ENCODE measurements at places on chromosomes 7 and 10.
A peak's percentile ranks its signal among the peaks of the same experiment; 100 is the strongest.

GRCh38 chr7:128035712-128036111 lies 4.5 kb upstream of the LRRC4 start:
- DNase-seq: no peak

DNA sequence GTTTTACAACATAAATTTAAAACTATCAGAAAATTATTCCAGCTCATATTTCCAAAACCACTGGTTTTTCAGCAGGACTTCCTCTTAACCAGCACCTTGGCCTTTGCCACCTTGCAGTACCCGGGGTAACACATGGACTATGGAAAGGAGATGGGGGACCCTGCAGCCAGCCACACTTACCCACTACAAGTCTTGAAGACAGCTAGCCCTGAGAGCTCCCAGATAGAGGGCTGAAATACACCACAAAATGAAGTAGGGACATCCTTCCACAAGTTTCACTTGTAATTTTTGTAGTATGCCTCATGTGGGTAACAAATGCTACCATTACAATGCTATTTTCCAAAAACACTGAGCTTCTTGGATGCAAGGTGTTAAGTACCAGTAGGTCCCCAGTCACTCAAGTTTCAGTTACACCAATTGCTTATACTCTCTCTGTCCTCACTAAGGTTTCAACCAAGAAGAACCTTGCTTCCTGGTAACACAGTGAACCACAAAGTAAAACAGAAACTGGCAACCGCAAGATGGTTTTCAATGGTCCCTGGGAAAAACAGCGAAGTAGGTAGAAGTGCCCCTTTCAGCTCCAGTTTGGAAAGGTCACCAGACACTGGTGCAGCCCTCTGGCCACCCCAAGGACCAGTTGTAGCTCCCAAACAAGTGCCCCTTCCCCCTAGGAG lies 110.9 kb downstream of the SGMS1 start:
- DNase-seq: no peak

DNA sequence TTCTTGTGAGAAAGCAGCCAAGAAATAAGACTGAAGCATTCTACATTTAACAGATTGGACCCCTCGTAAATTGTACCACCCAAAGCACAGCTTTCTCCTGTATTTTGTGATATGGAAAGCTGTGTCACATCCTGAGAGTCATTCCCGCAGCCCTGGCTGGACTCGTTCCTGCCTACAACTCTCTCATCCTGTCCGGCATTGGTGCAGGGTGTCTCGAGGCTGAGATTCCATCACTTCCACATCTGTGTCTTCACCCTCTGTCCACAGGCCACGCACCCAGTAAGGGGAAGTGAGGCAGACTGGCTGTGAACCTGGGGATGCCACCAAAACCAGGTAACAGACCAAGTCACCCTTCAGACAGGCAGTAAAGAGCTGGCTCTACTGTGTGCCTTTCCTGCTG lies 146.2 kb upstream of the KLF6 start:
- no peak for DNase-seq

DNA sequence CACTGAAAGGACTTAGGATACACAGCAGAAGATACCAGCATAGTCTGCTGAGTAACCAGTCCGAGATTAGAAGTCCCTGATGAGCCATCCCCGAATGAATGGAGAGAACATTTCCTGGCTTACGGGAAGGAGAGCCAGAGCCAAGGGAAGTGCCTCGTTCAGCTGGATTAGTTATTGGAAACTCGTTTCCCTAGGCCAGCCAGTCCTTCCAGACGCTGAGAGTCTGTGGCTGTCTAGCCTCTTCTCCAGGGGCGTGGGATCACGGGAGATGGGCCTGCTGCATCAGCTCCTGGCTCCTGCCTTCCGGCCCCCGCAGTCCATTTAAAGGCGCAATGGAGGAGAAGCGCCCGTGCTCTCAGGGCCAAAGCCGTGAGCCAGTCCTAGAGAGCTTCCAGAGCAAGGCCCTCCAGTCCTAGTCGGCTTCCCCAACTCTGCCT lies 712.8 kb downstream of the PARD3 start:
- no peak for DNase-seq

DNA sequence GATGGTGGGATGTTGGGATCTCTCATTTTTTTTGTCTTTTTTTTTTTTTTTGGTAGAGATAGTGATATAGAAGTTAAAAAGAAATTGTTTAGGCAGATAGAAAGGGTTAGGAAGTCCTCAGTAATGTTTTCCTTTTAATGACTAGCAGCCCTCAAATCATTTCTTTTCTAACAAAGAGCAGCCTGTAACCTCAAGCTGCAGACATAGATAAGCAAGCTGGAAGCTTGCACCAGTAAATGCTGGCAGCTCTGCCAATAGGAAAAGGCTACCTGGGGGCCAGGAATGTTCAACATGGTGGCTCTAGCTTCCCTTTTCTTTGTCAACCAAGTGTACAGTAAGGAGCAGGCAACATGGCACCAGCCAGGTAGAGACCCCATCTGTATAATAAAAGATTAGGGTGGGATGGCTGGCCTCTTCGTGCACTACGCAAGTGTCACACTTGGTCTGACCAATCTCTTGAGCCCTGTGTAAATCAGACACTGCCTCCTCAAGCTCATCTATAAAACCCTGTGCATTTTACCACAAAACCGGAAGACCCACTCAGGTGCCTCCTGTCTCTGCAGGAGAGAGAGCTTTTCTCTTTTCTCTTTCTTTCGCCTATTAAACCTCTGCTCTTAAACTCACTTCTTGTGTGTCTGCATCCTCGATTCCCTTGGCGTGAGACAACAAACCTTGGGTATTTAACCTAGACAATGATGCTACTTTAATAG lies 212.9 kb downstream of the SNX10 start:
- no peak for DNase-seq

GRCh38 chr10:29914986-29915785 lies 144.2 kb downstream of the JCAD start:
- no peak for DNase-seq

DNA sequence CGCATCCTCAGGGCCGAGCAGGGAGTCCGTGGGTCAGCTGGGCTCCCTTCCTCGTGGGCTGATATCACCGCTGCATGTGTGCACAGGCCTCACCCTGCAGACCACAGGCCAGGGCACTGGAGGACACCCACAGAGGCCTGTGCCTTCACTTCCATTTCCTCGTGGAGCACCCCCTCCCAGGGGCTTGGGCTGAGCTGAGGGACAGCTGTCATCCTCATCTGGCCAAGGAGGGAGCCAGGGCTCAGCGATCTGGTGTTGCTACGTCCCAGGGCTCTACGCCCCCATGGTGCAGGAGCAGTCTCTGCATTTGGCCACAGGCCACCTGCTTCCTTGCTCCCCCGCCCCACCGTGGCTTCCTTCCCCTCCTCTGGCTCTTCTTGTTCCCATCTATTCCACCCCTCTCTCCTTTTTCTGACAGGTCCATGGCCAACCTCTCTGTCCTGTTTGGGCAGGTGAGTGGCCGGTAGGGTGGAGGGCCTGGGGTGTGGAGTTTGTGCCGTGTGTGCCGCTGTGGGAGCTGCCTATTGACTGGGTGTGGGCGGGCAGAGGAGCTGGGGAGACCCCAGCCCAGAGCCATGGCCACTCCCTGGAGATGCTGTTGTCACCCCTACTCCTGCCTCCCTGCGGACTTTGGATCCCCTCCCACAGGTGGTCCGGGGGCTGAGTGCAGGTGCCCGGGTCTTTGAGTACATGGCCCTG lies 8.3 kb upstream of the ASIC3 start:
- DNase-seq: peak; percentile 58

DNA sequence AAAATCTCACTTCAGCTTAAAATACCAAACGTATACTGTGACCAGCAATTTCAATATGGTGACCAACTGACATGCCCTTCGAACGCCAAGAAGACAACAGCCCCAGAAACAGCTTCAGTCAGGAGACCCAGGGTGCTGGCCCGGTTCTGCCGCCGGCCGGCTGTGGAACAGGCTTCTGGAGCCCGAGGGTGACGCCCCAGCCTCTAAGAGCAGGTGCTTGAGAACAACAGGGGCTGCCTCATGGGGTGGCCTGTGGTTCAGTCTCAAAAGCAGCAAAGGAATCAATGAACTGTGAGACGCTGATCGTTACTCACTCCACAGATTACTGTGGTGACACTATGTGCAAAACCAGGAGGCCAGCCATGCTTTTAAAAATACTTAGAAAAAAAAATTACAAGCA lies 17.3 kb downstream of the GPER1 start:
- DNase-seq: no peak

DNA sequence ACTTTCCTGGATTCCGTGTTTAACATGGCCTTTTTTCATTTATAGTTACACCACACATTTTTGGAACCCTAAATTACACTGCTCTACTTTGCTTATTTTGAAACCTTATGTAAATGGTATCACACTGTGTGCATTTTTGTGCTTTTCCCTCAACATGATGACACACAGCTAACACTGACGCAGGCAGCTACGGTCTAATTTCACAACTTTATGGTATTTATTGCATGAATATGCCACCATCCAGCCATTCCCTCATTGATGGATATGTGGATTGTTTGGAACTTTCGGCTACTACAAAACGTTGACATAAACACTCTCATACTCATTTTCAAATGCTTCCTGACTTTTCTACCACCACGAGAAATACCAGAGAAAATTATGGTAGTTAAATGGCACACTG lies 6.9 kb downstream of the PAPOLB start:
- DNase-seq: no peak

- no peak for DNase-seq
These were observed 236.3 kb downstream of the KLF6 start for GRCh38 chr10:3548702-3549101.

DNA sequence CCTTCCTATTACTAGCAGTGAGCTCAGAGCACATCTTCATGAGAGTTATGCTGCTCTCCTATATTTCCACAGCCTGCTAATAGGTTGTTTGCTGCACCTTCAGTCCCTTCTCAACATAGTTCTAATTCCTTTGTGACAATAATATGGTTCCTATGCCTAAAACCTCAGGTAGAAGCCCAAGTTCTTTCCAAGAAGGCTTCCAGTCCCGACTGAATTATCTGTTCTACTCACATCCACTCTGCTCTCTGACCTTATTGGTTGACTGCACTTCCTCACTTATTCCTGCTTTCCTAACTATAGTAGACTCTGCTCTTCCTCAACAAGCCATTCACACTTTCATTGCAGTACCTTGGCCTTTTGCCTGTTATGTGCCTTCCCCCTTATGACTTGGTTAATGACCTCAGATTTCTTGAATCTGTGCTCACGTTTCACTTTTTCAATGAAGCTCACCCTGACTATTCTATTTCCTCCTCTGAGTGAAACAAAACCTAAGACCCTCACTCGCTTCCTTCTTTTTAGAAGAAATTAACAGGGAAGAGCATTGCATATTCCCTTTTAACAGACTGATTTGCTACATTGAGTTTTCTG lies 132.7 kb downstream of the MDFIC start:
- peak; percentile 51 for DNase-seq

- no peak for DNase-seq
These were observed 175.7 kb downstream of the FOXP2 start for GRCh38 chr7:114590298-114590697.

- no peak for DNase-seq
These were observed 54.9 kb upstream of the IGFBP3 start for GRCh38 chr7:45975847-45976484.

DNA sequence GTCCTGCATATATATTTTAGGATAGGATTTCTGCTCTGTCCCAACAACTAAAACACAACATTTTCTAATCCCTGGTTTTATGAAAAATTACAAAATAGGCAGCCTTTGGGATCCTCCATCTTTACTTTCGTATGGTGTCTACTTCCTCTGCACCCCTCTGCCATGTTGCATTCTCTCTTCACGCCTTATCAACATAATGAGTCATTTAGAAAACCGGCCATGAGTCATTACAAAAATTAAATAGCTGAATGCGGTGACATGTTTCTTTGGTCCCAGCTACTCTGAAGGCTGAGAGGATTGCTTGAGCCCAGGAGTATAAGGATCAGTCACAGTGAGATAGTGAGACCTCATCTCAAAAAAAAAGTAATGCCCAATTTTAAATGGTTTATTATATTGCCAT lies 148.1 kb upstream of the CELF2 start:
- DNase-seq: no peak

GRCh38 chr10:106534441-106534840 lies 630.1 kb downstream of the SORCS1 start:
- DNase-seq: no peak

DNA sequence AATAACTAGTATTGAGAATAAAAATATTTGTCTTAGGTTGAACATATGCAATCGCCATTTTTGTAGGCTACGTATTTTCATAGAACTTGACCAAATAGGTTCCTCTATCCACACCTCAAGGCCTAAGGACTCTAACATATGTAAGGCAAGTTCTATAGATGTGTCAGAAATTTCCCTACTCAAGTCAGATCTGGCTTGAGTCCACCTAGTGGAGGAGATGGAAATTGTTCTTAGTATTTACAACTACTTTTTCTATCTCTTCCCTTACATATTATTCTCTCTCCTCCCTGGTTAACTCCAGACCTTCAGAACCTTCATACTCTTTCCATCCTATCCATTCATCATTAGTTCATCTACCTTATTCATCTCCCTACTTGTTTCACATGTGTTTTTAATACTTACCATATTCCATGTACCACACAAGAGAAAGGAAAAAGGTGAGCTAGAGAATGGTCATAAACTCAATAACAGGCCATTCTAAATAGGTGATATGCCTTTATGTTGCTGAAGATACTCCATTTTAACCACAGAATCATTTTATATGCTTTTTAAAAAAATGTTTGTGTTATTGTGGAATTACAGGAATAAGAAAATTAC lies 174.5 kb upstream of the HDAC9 start:
- peak; percentile 46 for DNase-seq

DNA sequence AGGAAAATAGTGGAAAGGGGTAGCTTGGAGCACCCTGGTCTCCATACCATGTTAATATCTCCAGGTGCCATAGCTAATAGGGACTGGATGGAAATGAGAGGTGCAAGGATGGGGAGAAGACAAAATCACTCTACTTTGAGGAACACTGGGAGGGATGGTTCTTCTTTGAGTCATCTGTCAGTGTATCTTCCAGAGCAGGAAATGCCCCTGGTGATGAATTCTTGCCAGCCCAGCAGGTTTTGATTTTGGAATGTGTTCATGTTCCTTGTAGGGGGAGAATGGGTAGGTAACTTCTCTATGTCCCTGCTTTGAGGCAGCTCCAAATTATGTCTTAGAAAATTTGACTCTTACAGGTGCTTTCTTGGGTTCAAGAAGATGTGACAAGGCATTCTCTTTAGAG lies 177.0 kb upstream of the GLI3 start:
- DNase-seq: no peak

GRCh38 chr10:6543431-6544005 lies 36.6 kb downstream of the PRKCQ start:
- DNase-seq: no peak

GRCh38 chr7:110943701-110944345 lies 147.1 kb upstream of the LRRN3 start:
- no peak for DNase-seq

DNA sequence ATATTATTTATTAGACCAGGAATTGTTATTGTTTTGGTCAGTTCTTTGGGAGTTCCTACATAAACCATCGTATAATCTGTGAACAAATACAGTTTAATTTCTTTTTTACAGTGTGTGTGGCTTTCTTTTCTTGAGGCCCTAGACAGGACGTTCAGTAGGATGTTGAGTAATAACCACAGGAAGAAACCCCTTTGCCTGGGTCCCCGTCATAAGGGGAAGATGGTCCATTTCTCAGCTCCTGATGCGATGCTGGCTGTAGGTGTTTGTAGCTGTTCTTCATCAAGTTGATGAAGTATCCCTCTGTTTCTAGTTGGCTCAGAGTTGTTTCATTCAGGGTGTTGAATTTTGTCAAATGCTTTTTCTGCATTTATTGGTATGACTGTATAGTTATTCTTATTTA lies 219.7 kb upstream of the ADARB2 start:
- DNase-seq: no peak

GRCh38 chr10:50619882-50620281 lies 3.9 kb downstream of the SGMS1 start:
- DNase-seq: no peak

GRCh38 chr7:56256108-56256507 lies 139.9 kb upstream of the NUPR2 start:
- DNase-seq: no peak

- no peak for DNase-seq
These were observed 295.1 kb downstream of the RPS24 start for GRCh38 chr10:78328592-78329404.
